ENCODE measurements at places on chromosomes 5 and 9.

DNA sequence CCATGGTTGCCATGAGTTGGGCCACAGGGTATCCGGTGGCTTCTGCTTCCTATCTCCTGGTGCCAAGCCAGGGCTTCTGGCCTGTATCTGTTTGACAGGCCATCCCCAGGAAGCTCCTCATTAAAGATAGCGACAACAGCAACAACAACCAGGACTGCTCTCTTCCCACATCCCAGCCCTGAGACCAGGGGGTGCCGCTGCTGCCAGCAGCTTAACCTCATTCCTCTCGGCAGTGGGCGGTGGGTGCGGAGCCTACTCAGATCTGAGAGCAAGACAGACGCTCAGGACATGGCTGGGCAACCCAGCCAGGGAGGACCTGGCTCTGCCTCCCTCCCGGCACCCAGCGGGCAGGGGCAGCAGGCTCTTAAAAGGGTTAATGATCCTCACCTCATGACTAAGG, 98.3 kb downstream of the PSD2 start:
- no peak for DNase-seq

DNA sequence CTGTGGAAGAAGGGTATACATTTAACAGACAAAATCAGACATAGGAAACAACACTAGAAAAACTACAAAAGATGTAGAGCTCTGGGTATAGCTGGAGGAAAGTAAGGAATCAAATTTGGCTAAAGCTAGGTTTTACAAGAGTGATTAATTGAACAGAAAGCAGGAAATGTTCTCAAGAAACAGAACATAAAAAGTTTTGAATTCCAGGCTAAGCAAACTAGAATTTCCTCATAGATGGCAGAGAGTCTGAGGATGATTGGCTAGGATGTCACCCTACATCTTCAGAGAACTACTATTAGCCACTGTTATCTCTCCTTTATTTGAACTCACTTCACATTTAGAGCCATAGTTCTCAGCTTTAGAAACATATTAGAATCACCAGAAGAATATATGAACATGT, 502.1 kb upstream of the PAPPA start:
- DNase-seq: no peak

- DNase-seq: no peak
Observed at GRCh38 chr5:157390551-157391297, 69.3 kb upstream of the NIPAL4 start.

- DNase-seq: no peak
Observed at GRCh38 chr9:99497641-99498040, 275.6 kb downstream of the SEC61B start.

GRCh38 chr5:54249210-54250028, 61.0 kb downstream of the ARL15 start:
- DNase-seq: no peak

DNA sequence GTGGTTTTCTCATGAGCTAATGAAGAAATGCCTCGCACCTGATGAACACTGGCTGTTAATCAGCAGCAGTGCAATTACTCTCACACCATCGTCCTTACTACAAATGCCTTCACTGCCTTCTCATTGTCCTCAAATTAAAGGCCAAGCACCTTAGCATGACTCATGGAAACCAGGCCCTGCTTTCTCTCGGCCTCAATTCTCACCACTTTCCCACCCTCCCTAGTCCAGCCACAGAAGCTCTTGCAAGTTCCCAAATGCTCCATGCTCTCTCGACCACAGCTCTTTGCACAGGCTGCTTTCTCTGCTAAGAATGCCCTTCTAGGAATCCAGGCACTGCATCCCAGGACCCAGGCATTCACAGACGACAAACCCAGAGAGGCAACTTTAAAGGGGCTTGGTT, 94.6 kb upstream of the KLF4 start:
- DNase-seq: no peak

- no peak for DNase-seq
Observed at GRCh38 chr9:136693135-136693489, 5.9 kb upstream of the AGPAT2 start.

GRCh38 chr5:79241535-79241979, 5.6 kb downstream of the JMY start:
- no peak for DNase-seq

GRCh38 chr9:124296796-124297550, 39.2 kb downstream of the NEK6 start:
- no peak for DNase-seq

DNA sequence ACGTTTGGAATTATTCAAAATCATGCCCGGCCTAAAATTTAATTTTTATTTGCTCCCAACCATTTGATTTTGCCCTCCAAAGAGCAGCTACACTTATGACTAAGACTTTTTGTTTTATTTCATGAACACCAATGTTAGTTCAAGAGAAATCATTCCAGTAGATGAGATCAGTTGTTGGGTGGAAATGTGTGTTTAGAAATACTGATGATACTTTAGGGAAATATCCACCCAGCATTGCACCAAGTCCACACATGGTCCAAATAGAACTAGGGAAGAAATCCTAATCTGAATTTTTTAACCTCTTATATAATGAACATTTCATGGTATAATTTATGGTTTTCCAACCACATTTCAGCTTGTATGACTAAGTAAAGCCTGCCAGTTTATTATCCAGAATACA, 28.3 kb upstream of the GOLPH3 start:
- no peak for DNase-seq

GRCh38 chr9:104386425-104387069, 117.5 kb upstream of the OR13F1 start:
- no peak for DNase-seq

- DNase-seq: no peak
Observed at GRCh38 chr9:113322671-113323070, 17.4 kb downstream of the WDR31 start.

- no peak for DNase-seq
Observed at GRCh38 chr5:137365126-137365865, 133.8 kb downstream of the SPOCK1 start.

DNA sequence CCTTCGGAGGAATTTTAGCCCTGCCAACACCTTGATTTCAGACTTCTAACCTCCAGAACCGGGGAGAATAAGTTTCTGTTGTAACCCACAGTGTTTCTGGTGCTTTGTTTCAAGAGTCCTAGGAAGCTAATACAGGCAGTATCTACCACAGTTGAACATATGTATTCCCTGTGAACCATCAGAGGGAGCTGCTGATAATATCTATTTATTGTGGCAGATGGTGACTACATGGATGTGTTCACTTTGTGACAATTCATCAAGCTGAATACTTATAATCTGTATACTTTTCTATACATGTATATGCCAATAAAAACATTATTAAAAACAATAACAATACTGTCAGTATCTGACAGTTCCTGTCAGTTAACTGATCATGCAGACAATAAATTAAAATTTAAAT, 137.2 kb upstream of the GNA14 start:
- no peak for DNase-seq

All from cortex of kidney (tissue), 1 donor.